ENCODE measurements at places on chromosomes 6 and 20.

DNA sequence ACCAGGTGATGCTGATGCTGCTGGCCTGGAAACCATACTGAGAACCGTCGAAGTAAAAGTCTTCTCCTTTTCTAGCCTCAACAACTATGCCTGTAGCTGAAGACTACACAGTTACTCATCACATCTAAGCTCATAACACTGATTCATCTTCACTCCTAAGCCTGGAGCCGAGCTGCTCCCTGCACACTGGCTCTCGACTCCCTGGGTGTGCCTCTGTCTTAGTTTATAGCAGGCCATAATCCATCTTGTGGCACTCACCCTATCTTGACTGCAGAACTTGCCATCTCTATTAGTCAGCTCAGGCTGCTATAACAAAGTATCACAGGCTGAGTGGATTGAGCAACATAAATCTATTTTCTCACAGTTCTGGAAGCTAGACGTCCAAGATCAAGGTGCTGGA lies 191.0 kb downstream of the UNC5CL start:
- peak; percentile 16 for DNase-seq

- no peak for DNase-seq
Observed at GRCh38 chr20:32296819-32297420, 19.5 kb downstream of the KIF3B start.

GRCh38 chr6:25053875-25054371 lies 118.2 kb upstream of the RIPOR2 start:
- DNase-seq, result peak; percentile 75

DNA sequence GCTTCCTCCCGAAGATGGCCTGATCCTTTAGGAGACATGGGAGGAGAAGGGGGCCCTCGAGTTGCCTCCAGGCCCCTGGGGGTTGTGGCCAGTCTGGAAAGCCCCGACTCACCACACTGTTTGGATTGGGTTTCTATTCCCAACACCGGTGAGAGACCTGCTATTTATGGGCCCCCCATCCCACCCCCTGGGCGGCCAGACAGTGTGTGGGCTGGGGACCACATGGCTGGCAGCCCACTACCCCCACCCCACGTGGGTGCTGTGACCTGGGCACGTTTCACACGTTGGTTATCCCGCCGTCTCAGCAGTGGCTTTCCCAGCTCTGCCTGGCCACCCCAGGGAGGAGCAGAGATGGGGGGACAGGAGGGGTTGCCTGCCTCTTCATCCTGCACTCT lies 116.1 kb downstream of the VEGFA start:
- no peak for DNase-seq

- no peak for DNase-seq
Observed at GRCh38 chr20:61891916-61892649, 173.6 kb downstream of the TAF4 start.

DNA sequence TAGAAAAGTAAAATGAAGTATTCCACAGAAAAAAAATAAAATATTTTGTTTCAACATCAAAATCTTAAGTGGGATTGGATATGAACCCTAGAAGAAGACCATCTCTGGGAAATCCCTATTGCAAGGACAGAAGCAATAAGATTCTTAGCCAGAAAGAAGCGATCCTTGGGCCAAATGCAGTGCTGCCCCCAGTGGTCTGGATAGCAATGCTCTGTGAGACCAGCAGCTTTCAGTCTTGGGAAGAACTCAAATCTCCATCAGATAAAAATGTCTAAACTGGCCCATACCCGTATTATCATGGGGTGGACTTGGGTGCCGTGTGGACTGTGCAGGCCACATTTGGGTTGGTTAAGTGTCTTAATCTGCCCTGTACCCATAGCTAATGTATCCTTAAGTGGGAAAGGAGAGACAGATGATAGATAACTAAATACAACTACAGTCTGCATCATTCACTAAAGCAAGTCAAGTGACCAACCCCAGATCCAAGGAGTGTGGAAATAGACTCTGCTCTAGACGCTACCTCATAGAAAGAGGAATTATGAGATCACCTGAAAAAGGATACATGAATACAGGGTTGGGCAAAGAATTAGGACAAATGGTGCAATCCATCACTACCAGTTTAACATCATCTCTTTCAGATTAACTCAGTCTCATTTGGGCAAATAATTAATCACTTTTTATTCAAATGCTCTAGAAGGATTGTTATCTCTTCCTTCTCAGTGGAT lies 38.9 kb upstream of the SNAP25 start:
- DNase-seq, result no peak

DNA sequence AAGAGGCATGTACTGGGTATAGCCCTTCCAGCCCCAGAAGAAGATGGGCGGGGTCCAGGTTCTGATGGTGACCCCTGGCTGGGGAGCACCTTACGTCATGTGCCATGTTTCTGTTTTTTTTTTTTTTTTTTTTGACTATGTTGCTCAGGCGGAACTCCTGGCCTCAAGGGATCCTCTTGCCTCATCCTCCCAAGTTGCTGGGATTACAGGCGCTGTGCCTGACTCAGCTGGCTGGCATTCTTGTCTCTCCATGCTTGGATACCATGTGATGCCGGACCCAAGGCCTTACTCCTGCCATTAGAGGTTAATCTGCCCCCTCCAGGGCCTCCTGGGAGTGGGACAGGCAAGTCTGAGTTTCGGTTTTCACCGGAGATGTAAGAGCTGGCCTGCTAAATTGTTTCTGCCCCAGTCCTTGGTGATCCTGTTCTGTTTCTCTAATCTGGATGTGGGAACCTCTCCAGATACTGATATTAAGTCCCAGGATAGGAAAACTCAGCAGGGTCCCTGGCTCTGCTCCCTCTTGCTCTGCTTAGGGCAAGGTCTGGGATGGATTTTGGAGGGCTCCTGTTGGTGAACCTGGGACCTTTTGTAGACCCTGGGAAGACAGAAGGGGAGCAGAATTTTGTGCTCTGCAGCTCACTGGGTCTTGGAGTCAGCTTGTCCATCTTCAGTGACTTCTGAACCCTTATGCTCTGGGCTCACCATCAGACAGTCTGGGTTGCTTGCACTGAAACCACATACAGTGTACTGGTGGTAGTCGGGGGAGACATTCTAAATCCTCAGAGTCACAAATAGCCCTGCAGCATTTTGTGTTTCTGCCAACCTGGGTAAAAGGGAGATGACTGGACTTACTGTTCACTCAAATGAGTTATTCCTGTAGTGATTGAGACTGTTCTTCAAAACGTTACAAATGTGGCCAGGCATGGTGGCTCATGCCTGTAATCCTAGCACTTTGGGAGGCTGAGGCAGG lies 45.1 kb downstream of the PTK7 start:
- DNase-seq, result peak; percentile 99

DNA sequence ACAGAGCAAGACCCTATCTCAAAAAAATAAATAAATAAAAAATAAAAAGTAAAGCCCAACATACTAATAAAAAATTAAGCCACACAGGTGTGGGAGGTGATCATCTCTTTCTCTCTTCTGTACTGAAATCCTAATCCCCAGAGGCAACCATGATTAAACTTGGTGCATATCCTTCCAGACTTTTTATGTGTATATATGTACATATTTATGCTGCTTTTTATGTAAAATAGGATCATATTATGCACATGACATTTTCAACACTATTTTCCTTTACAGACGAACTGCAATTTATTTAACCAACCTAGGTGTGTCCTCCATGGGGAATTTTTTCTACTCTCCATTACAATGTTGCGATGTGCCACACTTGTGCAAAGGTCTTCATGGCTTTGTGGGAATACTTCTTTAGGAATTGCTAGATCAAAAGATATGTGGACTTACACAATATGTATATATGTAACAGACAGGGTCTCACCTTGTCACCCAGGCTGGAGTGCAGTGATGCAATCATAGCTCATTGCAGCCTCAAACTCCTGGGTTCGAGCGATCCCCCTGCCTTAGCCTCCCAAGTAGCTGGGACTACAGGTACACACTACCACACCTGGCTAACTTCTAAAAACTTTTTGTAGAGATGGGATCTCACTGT lies 23.7 kb downstream of the RMND1 start:
- no peak for DNase-seq

DNA sequence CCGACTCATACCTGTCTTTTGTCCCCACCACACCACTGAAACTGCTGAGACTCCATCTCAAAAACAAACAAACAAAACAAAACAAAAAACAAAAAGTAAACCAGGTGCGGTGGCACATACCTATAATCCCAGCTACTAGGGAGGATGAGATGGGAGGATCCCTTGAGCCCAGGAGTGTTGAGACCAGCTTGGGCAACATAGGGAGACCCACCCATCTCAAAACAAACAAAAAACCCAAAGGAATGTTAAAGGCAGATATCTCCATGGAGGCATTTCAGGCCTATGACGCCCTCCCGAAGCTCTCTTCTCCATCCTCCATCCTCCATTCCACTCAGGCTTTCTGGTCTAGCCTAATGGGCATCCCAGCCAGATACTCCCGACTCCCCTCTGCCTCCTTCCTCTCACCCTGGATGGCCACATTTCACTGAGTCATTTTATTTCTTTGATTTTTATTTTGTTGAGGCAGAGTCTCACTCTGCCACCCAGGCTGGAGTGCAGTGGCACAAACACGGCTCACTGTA lies 3.2 kb upstream of the SLC4A11 start:
- DNase-seq, result no peak

GRCh38 chr6:43173591-43174262 lies 2.7 kb downstream of the SRF start:
- no peak for DNase-seq

- no peak for DNase-seq
Observed at GRCh38 chr6:119201480-119201879, 123.0 kb upstream of the FAM184A start.

DNA sequence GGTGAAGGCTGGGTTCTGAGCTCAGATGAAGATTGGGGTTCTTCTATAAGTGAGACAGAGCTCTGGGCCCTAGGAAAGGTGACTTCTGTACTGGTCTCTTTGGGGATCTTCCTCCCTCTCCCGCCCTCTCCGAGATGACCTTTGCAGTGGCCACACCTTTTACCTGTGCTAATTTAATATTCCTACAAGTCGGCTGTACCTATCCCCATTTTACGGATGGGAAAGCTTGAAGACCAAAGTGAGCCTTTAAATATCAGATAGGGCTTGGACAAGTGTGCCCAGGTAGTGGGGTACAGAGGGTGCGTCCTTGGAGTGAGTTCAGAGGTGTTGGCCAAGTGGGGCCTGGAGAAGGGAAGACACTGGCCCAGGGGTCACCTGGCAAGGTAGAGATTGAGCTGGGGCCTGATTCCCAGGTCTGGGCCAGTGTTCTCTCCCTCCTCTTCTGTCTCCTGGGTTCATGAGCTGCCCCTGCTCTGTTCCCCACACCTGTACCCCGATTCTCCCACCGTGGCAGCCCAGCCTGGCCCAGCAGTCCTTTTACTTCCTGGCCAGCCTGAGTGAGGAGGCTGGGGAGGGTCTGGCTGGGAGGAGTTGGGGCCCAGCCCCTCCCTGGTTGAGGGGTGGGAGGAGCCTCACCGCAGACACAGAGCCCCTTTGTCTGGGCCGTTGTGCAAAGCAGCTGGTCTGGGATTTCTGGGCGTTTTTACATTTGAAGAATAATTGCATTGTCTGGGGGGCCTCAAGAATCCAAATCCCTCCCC lies 152.1 kb upstream of the RNF24 start:
- no peak for DNase-seq

DNA sequence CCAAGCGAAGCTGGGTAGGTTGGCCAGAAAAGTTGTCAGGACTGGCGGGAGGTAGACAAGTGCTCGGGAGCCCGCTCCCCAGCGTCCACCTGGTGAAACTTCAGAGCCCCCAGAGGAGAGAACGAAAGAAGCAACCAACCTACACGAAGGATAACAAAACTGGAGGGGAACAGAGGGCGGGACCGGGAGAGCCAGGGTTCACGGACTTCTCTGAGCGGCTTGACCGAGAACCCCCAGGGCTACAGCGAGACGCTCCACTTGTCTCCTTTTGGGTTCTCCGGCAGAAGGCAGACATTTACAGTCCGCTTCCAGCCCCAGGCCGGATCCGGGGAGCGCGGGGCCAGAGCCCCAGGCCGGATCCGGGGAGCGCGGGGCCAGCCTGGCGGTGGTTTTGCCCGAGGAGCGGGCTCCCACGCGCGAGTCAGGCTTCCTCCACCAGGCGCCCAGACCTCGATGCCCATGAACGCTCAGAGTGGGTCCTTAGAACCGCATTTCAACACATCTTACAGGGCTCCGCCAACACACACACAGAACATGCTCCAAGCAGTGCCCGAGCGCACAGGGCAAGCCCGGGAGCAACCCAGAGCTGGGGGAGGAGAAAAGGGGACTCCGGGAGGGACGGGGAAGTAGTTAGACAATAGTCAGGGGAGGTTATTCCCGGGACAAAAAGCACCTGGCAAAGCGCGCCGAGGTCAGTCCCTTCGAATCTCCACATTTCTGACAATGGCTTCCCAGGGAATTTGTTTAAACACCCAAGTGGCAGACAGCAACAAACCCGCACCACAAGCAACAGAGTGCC lies 1.1 kb downstream of the PTPRK start:
- DNase-seq, result peak; percentile 50

- no peak for DNase-seq
Observed at GRCh38 chr20:54254596-54254995, 46.7 kb downstream of the PFDN4 start.

Data from AG10803 (cell line).